ENCODE measurements at places on chromosomes 2 and 18. TPM values are rescaled to one million over a fixed set of nuclear protein-coding genes. Genes with fewer than 3 reads are reported as not detected.

The NDC80 gene
- total RNA-seq = 20.3 TPM

DNA sequence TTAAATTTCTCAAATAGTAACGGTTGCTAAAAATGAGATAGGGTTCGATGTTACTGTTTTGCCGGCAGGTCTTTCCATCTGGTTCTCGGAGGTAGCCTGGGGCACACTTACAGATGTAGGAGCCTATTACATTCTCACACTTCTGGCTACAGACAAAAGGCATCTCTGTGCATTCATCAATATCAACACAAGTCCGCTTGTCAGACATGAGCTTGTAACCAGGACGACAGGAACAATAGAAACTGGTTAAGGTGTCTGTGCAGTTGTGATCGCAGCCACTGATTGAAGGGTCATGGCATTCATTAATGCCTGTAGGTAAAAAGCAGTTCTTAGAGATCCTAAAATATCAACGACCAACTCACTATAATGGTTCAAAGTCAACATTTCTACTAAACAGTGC lies 116.3 kb downstream of the DHRS9 start:
- no peak for DNase-seq
- H3K27ac ChIP-seq = no peak overlapping the region
- no peaks in the 10 kb centered on the region for H3K4me1 ChIP-seq
- H3K27me3 ChIP-seq = peaks cover 2% of the 10 kb centered on the region

DNA sequence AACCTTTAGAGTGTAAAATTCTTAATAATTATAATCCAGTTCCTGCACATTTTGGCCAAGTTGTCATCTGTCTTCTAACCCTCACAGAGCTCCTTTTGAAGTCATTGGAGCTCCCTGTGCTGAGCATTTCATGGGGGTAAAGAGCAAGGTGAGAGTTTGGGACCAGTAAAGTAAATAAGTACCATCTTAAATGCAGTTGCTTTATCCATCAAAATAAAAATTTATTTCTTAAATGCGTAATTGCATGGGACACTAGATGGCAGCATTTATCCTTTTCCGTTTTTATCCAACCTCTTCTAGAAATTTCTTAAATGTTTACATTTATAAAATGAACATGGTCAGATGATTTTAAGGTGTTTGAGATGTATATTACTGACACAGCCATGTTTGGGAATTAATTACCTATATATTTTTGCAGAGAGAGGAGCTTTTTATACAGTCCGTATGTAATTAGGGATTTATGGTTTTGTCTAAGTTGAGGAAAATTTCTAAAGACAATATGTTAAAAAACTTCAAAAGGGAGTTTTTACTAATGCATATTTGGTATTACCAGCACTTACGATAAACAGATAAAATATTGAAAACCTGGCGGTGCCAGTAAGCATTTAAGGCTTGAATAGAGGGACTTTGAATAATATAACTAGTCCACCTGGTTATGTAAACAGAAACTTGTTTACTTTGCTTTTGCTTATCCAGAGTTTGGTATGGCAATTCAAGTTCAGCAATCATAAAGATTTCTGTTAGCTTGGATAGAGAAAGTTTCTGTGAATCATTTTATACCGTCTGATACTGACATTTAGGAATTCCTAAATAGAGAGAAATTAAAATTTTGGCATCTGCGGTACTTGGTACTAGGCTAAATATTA lies 54.5 kb downstream of the ACSL3 start:
- no peaks in the 10 kb centered on the region for H3K4me1 ChIP-seq
- DNase-seq = peak; percentile 23
- H3K27ac ChIP-seq = no peak overlapping the region
- H3K27me3 ChIP-seq = no peaks in the 10 kb centered on the region

GRCh38 chr2:165561516-165561915 lies 92.0 kb downstream of the CSRNP3 start:
- H3K27ac ChIP-seq = no peak overlapping the region
- no peak overlapping the region for H3K4me3 ChIP-seq

The FSHR gene
- total RNA-seq = not detected

- no peak for DNase-seq
- H3K4me1 ChIP-seq = no peaks in the 10 kb centered on the region
- no peak overlapping the region for H3K27ac ChIP-seq
These were observed 111.6 kb downstream of the DTNA start for GRCh38 chr18:34821669-34822210.

DNA sequence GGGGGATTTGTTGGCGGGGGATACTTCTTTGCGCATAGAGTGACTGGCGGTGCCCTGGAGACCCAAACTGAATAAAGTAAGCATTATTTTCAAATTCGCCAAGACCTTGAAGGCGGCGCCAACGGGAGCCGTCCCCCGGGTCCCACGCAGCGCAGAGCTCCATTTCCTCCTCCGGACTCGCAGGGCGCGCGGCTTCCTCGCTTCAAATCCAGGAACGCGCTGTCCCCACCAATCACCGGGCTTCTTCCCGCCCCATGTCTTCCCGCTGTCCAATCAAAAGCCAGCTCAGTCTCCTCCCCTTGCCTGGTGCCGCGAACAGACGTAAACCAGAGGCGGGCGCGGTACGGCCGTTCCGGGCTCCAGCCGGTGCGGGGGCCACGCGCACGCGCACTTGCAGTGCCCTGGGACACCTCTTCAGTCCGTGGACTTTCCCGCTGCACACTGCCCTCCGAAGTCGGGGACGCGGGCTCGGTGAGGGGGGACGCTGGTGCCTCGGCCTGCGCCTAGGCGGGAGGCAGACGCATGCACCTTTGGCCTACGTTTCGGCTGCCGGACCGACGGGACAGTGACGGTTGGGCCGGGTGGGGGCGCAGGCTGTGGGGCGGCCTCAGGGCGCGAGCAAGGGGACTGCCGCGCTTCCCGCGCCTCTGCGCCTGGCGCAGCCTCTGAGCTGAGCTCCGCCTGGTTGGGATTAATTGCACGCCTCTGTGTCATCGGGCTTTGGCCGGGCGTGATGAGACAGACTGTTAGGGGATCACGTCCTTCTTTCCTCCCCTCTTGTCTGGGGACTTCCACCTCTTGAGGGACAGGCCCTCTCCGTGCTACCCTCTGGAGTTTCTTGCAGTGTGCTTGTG lies at the start of gene CEP192:
Gene CEP192 (plus strand): TSS at position 396 of the 854 bp plus-strand sequence. CDS start 8,063 bp downstream, outside the sequence.
- H3K27ac ChIP-seq = peak within 1 kb of the TSS; percentile 90
- H3K4me3 ChIP-seq = peak within 1 kb of the TSS; percentile 97
- peaks cover 2% of the 10 kb centered on the region for H3K36me3 ChIP-seq
- DNase-seq = peak; percentile 99

GRCh38 chr18:40685219-40685618 lies 1269.8 kb upstream of the PIK3C3 start:
- H3K36me3 ChIP-seq = no peaks in the 10 kb centered on the region
- no peak overlapping the region for H3K27ac ChIP-seq
- no peaks in the 10 kb centered on the region for H3K4me1 ChIP-seq
- no peak for DNase-seq
- H3K4me3 ChIP-seq = no peak overlapping the region

GRCh38 chr2:64085936-64086335 lies 58.3 kb downstream of the PELI1 start:
- peaks cover 4% of the 10 kb centered on the region for H3K4me1 ChIP-seq
- DNase-seq = no peak
- H3K4me3 ChIP-seq = no peak overlapping the region

DNA sequence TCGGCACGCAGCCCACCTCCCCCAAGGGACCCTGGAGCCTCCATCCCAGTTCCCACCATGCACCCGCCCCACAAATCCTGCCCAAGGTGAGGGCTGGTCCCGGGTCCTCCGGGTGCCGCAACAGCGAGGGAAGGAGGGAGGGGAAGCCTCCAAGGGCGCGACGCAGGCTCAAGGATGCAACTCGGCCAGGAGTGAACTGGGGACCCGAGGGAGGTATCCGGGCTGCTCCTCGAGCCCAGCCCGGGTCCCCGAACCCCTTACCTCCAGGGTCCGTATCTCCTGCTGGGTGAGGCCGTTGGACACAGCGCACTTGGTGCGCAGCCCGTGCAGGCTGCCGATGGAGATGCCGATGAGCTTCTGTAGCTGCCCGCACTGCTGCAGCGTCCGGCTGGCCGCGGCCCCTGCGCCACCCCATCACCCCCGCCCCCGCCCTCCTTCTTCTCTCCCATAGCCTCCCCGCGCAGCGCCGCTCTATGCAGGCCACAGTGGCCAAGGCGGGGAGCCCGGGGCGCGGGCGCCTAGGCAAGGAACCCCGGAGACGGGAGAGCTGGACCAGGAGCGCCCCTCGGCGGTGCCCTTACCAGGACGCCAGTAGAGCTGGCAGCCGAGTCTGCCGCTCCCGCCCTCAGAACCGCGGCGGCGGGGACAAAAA lies 124.1 kb downstream of the ANKRD30BL start:
- no peaks in the 10 kb centered on the region for H3K36me3 ChIP-seq
- H3K4me3 ChIP-seq = no peak overlapping the region
- H3K27me3 ChIP-seq = peaks cover 12% of the 10 kb centered on the region
- peak; percentile 1 for DNase-seq
- peaks cover 5% of the 10 kb centered on the region for H3K4me1 ChIP-seq
- no peak overlapping the region for H3K27ac ChIP-seq

DNA sequence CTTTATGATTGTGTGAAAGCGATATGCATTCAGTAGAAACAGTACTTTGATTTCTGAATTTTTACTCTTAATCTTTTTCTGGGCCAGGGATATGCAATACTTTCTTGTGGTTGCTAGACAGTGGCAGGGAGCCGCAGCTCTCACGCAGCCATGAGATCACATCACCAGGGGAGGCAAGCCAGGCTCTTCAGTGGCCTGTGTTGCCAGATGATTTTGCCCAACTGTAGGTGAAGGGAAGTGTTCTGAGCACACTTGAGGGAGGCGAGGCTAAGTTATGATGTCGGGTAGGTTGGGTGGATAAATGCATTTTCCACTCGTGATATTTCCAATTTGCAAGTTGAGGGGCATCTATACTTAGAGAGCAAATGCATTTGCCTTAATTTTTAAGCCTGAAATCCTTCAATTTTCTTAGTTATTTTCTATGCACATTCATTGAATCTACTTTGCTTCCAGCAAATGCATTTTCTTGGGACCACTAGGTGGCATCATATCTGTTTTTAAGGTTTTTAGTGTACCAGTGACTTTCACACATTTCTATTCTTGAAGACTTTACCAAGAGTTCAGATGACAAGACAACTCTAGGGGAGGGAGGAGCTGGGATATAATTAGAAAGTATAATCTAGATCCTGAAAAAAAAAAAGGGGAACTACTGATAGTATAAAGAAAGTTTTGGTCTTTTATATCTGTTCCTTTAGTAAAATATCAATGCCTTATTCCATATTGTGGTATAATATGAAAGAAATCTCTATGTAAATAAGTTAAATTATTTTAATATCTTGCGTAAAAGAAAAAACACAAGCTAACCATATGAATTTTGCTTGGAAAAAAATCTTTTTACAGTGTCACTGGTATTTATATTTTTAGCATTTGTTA lies 643.3 kb downstream of the SOCS6 start:
- no peaks in the 10 kb centered on the region for H3K4me1 ChIP-seq
- H3K36me3 ChIP-seq = no peaks in the 10 kb centered on the region
- no peak overlapping the region for H3K27ac ChIP-seq
- DNase-seq = no peak
